ENCODE measurements at places on chromosomes 12 and 14.

DNA sequence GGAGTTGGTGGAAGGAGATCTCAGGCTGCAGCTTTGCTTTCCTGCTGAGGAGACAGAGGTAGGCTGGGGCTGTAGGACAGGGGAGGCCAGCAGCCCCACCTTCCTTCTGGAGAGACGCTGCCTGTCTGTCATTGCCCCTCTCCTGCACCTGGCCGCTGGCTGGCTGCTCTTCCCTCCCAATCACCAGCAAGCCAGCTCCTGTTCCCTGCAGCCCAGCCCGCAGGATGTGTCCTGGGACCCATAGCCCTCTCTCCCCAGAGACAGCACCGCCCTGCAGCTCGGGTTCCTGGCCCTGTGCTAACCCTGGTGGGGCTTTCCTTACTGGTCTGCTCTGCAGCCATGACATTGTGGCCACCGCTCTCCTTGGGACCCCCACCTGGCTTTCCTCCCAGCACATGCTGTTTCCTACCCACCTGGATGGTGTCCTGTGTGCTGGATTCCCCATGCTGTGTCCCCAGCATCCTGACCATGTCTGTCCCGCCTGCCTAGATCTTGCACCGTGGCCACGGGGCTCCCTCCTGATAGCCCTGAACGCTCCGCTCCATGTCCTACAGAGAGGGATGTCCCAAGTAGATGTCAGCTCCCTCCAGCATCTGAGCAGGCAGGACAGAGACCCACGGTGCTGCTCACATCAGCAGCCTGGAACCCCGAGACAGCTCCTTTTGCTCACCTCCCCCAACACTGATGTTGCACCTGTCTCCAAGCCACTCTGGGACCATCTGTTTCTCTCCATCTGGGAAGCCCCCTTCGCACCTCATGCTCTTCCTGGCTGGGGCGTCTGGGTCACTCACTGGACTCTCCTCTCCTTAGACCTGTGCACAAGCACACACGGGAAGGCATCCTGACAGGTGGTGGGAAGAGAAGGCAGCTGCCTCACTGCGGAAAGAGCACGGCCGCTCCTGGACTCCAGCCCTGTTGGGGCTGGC, 1.1 kb upstream of the MTA1 start:
- DNase-seq = no peak

DNA sequence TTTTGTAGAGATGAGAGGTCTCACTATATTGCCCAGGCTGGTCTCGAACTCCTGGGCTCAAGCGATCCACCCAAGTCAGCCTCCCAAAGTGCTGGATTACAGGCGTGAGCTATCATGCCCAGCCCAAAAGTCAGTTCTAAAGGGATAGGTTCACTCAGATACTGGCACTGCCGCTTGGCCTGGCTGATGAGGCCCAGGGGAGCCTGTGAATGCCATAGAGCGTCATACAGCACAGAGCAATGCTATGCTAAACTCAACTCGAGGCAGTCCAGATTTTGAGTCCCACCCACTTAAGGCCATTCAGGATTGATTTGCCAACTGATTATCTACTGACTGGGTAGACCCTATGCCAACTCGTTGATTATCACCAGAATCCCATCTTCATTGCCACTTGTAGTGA, 179.4 kb downstream of the ESR2 start:
- no peak for DNase-seq

DNA sequence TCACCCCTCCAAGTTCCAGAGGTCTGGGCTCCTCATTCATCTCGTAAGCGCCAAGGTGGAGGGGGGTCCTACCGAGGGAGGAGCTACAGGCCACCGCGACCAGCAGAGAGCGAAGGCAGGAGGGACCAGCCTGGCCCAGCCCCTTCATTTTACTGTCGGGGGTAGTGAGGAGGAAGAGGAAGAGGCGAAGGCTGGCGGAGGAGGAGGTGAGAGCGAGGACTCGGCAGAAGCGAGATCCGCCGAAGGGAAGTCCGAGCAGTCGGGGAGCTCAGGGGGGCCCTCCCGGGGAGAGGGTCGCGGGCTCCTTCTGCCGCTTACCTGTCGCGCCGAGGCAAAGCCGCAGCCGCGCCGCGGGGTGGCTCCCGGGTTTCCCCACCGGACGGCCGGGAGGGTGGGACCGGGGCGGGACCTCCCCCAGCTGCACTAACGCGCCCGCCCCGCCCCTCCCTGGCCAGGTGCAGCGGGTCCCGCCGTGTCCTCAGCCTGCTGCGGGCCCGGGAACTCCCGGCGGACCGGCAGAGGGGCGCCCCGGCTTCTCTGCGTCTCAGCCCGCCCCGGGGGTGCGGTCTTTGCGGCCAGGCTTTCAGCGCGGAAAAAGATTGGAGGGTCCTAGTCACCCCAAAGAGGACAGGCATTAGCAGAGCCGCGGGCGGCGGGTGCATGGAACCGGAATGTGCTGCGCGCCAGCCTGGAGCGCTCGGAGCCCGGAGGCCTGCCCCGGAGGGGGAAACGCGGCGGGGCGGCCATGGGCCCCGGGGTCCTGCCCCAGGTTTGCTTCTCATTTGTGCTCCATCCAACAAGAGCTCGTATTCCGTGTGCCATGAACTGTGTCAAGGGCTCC, at the start of gene GALNT6:
Gene GALNT6 (minus strand): TSS at position 124 of the 841 bp plus-strand sequence. CDS start 11,625 bp downstream, outside the sequence.
- DNase-seq = peak; percentile 64

- peak; percentile 1 for DNase-seq
Measured at GRCh38 chr12:62191491-62192179, 68.6 kb upstream of the USP15 start.

GRCh38 chr12:32754111-32754510, 1.6 kb downstream of the YARS2 start:
- DNase-seq = no peak

DNA sequence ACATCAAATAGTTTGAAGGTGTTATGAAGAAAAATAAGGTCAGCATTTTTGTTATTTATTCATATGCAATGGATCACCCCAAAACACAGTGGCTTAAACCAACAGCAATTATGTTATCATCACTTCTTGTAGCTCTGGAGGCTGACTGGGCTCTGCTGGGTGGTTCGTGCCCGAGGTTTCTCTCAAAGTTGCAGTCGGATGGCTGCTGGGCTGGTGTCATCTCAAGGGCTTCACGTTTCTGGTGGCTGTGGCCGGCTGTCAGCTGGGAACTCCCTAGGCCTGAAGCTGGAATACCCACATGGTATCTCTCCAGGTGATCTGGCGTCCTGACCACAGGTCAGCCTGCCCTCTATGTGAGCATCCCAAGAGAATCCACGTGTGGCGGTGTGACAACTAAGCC, 12.0 kb downstream of the DIO3 start:
- DNase-seq = no peak

- DNase-seq = no peak
Measured at GRCh38 chr12:89245090-89245489, 107.2 kb downstream of the DUSP6 start.
